Tibial nerve (tissue), 4 donors: ENCODE measurements at places on chromosomes 7 and 10.

- no peak for DNase-seq
Observed at GRCh38 chr10:23351926-23352519, 7.4 kb upstream of the C10orf67 start.

DNA sequence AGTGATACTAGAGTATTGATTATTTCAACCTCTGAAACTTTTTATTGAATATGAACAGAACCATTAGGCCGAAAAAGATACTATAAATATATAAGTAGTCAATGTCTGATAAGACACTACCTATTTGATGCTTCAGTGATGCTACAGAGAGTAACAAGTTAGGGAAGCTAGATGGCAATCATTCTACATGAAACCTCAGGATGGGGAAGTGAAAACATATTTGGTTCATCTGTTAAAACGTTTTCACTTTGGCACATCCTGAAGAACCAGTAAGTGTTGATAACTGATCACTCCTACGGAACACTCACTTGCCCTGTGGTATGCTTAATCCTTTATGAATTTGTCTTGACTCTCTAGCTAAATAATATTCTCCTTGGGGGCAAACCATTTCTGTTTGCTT is 1064.9 kb downstream of the NXPH1 start:
- no peak for DNase-seq

DNA sequence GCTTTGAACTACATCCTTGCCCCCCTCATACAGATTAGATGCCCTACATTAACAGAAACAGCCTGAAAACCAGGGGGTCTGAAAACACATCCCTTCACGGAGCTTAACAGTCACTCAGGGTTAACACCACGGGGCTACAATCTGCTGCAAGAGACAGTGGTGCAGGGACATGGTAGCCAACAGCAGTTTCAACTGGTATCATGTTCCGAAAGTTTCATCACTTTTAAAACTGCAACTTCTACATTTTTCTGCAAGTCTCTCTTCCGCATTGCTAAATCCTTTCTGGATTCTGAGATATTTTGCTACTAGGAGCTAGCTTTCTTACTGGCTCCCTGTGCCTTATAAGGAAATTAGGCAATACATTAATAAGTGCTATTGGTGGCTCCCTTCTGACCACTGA is 92.6 kb downstream of the JAZF1 start:
- no peak for DNase-seq

- no peak for DNase-seq
Observed at GRCh38 chr7:39921506-39922175, 28.4 kb upstream of the CDK13 start.

DNA sequence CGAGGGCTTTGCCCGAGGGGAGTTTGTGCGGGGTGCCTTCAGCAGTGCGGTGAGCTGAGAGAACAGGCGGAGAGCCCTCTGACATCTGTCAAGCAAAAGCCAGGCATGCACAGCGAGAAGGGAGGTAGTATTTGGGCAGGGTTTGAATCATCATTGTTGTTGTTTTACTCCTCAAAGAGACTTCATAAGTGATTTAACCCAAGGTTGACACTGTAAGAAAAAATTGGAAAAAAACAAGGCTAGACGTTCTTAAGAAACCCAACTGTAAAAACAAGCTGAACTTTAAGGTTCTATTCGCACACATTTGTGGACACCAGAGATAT is 1.3 kb downstream of the ADAM22 start:
- DNase-seq = no peak

- no peak for DNase-seq
Observed at GRCh38 chr10:59984415-59984814, 78.1 kb upstream of the CCDC6 start.

- no peak for DNase-seq
Observed at GRCh38 chr10:92323079-92323478, 32.1 kb downstream of the MARCHF5 start.

GRCh38 chr7:97751566-97751965 is 19.7 kb downstream of the TAC1 start:
- DNase-seq = no peak

GRCh38 chr7:76302347-76303201 is at the start of gene HSPB1:
HSPB1 (plus strand) TSS chr7:76302673; CDS start chr7:76302713, 40 bp downstream.
- DNase-seq = peak; percentile 86

DNA sequence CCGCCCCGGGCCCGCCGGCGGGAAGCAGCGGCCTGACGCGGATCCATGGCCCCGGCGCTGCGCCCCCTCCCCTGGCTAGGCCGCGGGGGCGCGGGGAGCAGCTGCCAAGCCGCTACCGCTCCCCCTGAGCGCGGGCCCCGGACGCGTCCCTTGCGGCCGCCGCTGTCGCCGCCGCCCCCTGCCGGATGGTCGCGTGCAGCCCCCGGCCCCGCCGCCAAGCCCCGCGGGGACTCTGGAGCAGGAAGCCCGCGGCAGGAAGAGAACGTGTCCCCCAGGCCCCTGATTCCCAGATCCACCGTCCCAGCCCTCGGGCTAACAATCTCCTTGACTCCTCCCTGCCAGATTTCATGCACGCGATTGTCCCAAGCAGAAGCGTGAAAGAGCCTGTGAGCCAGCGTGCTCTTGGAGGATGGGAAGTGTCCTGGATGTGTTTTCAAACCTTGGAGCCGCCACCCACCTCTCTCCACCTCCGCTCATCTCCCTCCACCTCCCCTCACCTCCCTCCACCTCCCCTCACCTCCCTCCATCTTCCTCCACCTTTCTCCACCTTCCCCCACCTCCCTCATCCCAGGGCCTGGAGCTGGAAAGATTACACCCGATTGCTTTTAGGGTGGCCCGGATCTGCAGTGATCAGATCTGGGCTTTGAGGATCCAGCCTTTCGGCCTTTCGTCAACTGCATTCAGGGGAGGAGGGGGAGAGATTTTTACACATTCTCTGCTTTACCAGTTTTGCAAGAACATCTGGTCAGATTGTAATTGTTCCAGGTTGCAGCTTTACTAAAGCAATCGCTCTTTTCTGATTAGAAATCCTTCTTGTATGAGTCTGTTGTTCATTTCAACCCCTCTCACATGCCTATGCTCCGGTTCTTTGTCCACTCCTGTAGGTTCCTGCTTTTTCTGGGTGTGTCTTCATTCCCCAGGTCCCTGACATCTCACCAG is 570 bp upstream of the PRTFDC1 start:
- peak; percentile 35 for DNase-seq

GRCh38 chr10:72727130-72727529 is 35.2 kb downstream of the MCU start:
- DNase-seq = no peak

- DNase-seq = no peak
Observed at GRCh38 chr7:92848851-92849250, 12.5 kb upstream of the CDK6 start.

DNA sequence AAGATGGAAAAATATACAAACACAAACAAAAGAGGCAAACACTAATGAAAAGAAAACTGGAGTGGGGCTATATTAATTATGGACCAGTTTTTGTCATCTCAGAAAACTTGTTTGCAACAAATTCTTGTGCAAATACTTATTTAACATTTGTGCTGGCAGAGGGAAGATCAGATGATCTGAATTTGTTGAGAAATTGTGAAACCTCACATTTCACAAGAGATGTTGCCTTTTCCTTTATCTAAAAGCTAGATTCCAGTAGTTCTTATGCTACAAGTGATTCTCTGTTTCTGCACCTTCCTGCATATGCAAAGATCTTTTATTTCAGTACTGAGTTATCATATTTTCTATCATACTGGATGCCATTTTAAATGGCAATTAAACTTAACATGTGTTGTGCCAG is 320.7 kb downstream of the SUGCT start:
- DNase-seq = no peak

GRCh38 chr7:40629891-40630290 is 495.1 kb downstream of the SUGCT start:
- DNase-seq = no peak

DNA sequence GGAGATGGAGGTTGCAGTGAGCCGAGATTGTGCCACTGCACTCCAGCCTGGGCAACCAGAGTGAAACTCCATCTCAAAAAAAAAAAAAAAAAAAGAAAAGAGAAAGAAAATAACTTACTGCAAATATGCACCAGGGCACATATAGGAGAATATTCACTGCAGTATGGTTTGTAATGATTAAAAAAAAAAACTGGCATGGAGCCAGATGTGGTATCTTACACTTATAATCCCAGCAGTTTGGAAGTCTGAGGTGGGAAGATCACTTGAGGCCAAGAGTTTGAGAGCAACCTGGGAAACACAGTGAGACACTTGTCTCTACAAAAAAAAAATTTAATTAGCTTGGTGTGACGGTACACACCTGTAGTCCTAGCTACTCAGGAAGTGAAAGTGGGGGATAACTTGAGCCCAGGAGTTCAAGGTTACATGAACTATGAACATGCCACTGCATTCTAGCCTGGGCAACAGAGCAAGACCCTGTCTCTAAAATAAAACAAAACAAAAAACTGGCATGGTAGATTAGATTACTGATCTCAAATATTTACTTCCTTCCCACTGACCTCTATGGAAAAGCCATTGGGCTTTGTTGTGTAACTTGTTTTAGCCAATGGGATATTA is 85.6 kb downstream of the MICU1 start:
- DNase-seq = no peak

DNA sequence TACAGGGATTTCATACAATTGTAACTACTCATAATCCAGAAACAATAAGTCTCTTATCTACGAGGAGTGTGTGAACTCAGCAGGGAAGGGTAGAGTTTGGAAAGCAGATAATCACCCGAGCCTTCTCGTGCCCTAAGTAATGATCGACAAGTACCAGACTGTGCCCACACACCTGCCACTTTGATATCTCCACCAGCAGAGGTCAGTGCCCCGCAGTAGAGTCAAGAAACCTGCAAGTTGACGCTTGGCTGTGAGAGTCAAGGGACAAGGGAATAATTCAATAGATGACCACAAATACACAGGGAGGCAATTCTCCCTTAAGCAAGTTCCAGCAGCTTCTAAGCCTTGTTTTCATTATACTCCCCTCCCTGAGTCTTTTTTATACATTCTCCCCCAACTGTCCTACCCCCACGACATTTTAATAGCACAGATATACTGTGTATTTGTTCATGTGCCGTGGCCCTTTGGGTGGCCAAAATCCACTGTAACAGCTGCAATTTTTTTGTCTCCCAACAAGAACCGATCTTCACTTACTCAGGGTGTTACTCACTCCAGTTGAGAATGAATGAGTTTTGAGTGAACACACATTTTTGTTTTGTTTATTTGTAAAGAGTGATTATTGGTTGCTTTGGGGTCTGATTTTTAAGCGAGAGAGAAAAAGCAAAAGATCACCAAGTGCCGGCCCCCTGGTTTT is 106.9 kb upstream of the RHEB start:
- DNase-seq = no peak

- DNase-seq = peak; percentile 82
Observed at GRCh38 chr7:107972075-107972482, 30.9 kb downstream of the LAMB1 start.

GRCh38 chr7:129373651-129374428 is 60.4 kb upstream of the STRIP2 start:
- no peak for DNase-seq

DNA sequence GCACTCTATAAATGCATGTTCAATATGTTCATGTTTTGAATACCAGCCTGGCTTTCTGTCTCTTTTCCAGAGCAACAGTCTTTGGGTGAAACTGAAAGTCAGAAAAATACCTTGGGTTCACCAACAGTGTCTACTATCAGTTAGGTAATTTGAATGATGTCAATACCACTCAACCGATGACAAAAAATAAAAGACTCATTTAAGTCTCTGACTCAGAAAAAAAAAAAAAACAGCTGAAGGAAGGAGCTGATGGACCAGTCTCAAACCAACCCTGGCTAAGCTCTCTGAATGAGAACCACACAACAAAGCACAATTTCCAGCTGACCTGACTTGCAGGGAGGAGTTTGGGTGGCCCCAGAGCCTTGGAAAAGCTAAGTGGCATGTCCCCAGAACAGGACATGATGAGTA is 42.5 kb downstream of the ABLIM1 start:
- no peak for DNase-seq

DNA sequence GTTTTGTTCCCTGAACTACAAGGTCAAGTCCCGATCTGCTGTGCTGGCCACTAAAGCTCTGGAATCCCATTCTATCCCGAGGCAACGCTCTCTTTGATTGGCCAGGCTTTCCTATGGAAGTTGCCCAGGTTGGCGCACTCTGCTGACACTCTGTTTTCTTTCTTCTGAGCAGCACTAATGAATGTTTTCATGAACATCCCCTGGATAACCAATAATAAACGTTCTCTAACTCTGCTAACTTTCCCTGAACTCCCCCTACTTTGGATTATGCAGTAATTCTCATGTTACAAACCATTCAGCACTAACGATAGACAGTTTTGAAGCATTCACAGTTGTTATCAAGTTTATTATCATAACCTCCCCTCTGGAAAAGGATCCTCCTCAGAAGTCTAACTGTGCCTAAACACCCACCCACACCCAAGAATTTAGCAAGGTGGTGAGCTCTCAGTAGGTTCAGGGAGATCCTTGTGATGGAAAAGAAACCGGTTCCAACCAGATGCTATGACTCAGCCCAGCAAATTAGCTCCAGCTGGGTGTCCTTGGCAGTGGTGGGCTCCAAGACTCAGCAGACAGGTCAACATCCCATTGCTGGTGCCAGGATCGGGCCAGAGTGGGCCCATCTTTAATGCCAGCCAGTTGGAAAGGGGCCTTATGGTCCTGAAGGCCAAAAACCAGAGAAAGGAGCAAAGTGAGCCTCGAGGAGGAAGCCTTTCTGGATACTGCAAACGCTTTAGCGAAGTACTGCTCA is 68.4 kb downstream of the CREB3L2 start:
- DNase-seq = no peak

DNA sequence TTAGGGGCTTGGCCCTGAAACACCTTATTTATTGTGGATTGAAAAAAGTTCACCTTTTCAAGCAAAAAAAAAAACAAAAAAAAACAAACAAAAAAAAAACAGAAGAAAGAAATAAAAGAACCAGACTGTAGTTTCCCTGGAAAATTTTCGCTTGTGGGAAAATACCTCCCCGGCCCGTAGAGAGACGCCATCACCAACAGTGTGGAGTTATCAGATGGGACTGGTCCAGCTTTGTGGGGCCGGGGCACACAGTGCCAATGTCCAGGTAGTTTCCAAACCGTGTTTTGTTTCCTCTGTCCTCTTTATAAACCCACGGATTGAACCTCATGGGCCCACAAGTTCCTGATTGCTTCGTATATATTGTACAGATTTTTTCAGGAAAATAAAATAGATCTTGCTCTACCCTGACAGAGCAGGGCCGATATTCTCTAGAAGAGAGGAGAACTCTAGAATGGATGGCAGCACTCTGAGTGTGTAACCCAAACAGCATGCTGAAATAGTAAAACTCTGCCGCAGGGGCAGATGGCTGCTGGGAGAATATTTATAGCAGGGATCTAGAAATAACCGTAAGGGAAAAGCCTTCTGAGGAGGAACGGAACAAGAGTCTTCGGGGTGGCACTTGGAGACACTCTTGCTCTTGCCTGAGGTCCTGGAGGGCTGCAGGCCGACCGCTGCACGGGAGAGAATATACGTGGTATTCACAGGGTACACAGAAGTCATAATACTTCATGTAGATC is 241.0 kb downstream of the FRMD4A start:
- no peak for DNase-seq

DNA sequence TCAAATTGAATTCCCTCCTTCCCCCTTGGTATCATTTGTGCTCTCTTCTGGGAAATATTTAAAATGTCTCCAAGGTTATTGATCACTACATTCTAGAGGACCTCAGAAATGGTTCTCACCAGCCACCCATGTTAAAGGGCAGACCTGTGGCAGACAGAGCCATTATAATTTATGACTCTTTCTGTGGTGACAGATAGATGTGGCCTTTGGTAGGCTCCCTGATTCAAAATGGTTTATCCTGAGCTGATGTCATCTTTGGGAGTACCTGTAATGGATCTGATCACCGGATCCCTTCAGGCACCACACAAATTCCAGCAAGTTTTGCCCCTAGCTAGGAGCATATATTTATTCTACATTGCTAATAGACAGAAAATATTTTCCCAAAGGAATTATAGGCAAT is 267.5 kb downstream of the SDK1 start:
- no peak for DNase-seq

GRCh38 chr7:16616542-16616941 is 29.0 kb downstream of the ANKMY2 start:
- no peak for DNase-seq
